ENCODE measurements at places on chromosomes 12 and 14. TPM values are rescaled to one million over a fixed set of nuclear protein-coding genes. Genes with fewer than 3 reads are reported as not detected.

The TMEM229B gene
- 22.2 TPM for total RNA-seq

The ABHD4 gene
- total RNA-seq: 16.3 TPM

The KCNH3 gene
- total RNA-seq: 0.99 TPM

The RERG gene
- total RNA-seq: not detected

- DNase-seq: no peak
- peak overlapping the region; percentile 32 for H3K27ac ChIP-seq
- H3K27me3 ChIP-seq: no peaks in the 10 kb centered on the region
Observed at GRCh38 chr12:49645146-49646039, 22.0 kb downstream of the PRPF40B start.

The FOXG1 gene
- total RNA-seq: not detected

GRCh38 chr14:100263141-100263540, 24.2 kb downstream of the YY1 start:
- no peaks in the 10 kb centered on the region for H3K27me3 ChIP-seq
- no peak overlapping the region for H3K27ac ChIP-seq
- H3K4me1 ChIP-seq: peaks cover 57% of the 10 kb centered on the region
- H3K36me3 ChIP-seq: peaks cover 34% of the 10 kb centered on the region
- H3K4me3 ChIP-seq: no peak overlapping the region

The USP44 gene
- total RNA-seq: 12.2 TPM

DNA sequence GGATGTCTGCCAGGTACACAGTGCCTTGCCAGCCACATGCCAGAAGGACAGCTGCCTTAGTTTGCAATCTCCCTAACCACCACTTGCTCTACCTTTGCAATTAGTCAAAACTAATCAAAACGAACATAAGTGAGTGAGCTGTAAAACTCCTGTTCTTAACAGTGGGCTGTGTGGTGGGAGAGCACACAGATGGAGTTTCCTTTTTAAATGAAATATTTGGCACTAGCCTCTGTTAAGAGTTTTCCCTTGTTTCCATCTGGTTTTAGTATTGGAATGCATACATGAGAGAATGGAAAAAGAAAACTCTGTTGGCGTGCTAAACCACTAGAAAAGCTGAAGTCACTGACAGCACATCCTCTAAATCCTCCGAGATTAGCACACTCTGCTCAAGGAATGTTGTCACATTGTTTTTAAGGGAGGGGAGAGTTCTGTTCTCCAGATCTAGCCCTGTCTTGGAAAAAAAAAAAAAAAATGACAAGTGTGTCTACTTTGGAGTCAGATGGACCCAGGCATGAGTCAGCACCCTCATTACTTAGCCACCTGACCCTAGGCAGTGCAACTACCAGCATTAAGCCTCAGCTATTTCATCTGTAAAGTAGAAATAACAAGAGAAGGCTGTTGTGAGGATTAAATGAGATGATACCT, 83.9 kb downstream of the STXBP6 start:
- H3K27me3 ChIP-seq: no peaks in the 10 kb centered on the region
- DNase-seq: no peak
- H3K4me1 ChIP-seq: no peaks in the 10 kb centered on the region
- H3K36me3 ChIP-seq: no peaks in the 10 kb centered on the region
- no peak overlapping the region for H3K4me3 ChIP-seq

DNA sequence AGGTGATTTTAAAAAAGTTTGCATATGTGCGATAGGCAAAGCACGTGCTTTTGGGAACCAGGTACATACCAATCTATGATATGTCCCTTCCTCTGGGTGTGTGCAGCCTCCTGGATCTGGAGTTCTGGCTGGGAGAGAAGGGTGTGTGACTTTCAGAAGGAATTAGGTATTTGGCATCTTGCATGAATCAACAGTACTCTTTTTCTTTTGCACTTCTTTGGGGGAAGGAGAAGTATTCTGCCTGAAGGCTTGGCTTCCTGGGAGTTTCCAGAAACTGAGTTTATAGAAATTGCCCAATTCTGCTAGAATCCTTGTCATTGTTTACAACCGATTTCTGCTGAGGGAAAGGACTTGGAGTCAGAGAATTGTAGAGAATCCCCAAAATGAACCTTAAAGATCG, 2.9 kb upstream of the CLMN start:
- no peak overlapping the region for H3K27ac ChIP-seq
- no peaks in the 10 kb centered on the region for H3K27me3 ChIP-seq
- H3K36me3 ChIP-seq: no peaks in the 10 kb centered on the region

DNA sequence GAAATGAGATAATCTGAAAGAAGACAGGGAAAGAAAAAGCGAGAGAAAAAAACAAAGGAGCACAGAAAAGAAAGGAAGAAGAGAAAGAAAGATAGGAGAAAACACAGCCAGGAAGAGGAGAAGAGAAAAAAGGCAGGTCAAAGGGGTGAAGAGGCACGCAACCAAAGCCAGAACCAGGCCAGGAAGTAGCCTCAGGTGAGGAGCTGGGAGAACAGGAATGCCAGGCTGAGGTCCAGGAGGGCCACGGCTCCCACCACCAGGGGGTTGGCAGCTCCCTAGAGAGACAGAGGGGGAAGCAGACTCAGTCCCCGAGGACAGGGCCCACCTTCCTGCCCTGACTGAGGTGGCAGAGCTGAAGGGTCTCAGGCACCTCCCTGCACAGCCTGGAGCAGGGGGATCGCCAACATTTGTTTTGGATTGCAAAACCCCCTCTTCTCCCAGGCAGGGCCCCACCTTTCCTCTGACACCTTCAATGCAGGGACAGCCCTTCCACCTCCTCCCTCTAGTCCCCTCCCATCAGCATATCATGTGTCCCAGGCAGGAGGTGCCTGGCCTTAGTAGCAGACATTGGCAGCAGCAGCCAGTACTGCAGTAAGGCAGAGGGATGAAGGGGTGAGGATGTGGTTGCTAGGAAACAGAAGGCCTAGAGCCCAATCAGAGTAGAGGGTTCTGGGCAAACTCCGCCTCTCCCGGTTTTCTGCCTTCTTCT, 2.0 kb upstream of the AP1G2 start:
- H3K27me3 ChIP-seq: no peaks in the 10 kb centered on the region
- peaks cover 16% of the 10 kb centered on the region for H3K4me1 ChIP-seq
- no peaks in the 10 kb centered on the region for H3K36me3 ChIP-seq

The CIROP gene
- total RNA-seq: not detected

GRCh38 chr14:80942191-80942600, 658 bp upstream of the CEP128 start:
- H3K4me1 ChIP-seq: peaks cover 10% of the 10 kb centered on the region
- peak overlapping the region; percentile 44 for H3K27ac ChIP-seq
- no peak for DNase-seq
- H3K4me3 ChIP-seq: peak overlapping the region; percentile 78

GRCh38 chr14:101033446-101034165, 130.1 kb upstream of the RTL1 start:
- H3K36me3 ChIP-seq: no peaks in the 10 kb centered on the region
- H3K4me1 ChIP-seq: no peaks in the 10 kb centered on the region
- H3K27ac ChIP-seq: no peak overlapping the region
- no peaks in the 10 kb centered on the region for H3K27me3 ChIP-seq
- no peak overlapping the region for H3K4me3 ChIP-seq

The ACSS3 gene
- not detected for total RNA-seq

The GPRC5A gene
- 0.93 TPM for total RNA-seq

- no peak overlapping the region for H3K27ac ChIP-seq
- no peaks in the 10 kb centered on the region for H3K27me3 ChIP-seq
- no peak for DNase-seq
- no peak overlapping the region for H3K4me3 ChIP-seq
- no peaks in the 10 kb centered on the region for H3K4me1 ChIP-seq
Observed at GRCh38 chr12:40312982-40313576, 88.3 kb downstream of the LRRK2 start.

- H3K27me3 ChIP-seq: no peaks in the 10 kb centered on the region
- no peak for DNase-seq
- no peaks in the 10 kb centered on the region for H3K36me3 ChIP-seq
Observed at GRCh38 chr12:119802472-119802871, 74.6 kb downstream of the CIT start.

DNA sequence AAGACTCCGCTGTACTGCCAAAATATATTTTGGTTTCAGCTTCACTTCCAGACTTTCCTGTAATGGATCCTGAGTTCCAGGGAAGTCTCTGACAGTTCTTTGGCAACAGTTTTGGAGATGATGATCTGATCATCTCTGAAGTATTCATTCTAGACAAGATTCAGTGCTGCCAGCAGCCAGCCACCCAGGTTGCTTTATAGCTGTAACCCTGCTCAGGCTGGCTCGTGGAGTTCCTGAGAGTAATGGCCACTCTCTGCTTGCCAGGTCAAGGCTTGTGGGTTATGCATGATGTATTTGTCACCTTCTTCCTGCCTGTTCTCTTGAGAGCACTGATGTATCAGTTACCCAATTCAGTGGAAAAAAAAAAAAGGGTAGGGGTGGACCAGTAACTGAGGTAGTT, 124.3 kb downstream of the PPHLN1 start:
- no peak for DNase-seq
- H3K4me3 ChIP-seq: no peak overlapping the region
- H3K36me3 ChIP-seq: no peaks in the 10 kb centered on the region
- H3K27me3 ChIP-seq: no peaks in the 10 kb centered on the region
- H3K4me1 ChIP-seq: no peaks in the 10 kb centered on the region
- no peak overlapping the region for H3K27ac ChIP-seq

- DNase-seq: no peak
- H3K27ac ChIP-seq: no peak overlapping the region
- H3K4me1 ChIP-seq: no peaks in the 10 kb centered on the region
Observed at GRCh38 chr12:39533951-39534350, 85.7 kb downstream of the ABCD2 start.

The GPR84 gene
- total RNA-seq: 2.0 TPM

DNA sequence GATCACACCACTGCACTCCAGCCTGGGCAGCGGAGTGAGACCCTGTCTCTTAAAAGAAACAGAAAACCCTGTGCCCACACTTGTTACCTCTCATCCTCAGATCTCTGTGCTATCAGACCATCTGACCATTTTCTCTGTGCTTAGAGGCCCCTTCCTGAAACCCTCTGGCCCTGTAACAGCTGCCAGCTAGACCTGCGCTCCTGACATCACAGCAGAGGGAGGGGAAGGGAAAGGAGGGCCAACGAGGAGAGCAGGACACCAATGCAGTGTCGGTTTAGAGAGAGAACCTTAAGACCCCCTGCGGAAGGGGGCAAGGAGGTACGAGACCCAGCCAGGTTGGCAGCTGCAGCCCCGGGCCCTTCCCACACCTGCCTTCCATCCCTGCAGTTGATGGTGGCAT, 42.4 kb downstream of the SLC8B1 start:
- H3K4me3 ChIP-seq: no peak overlapping the region
- H3K4me1 ChIP-seq: no peaks in the 10 kb centered on the region
- no peak overlapping the region for H3K27ac ChIP-seq
- no peaks in the 10 kb centered on the region for H3K36me3 ChIP-seq
- DNase-seq: no peak
- no peaks in the 10 kb centered on the region for H3K27me3 ChIP-seq

DNA sequence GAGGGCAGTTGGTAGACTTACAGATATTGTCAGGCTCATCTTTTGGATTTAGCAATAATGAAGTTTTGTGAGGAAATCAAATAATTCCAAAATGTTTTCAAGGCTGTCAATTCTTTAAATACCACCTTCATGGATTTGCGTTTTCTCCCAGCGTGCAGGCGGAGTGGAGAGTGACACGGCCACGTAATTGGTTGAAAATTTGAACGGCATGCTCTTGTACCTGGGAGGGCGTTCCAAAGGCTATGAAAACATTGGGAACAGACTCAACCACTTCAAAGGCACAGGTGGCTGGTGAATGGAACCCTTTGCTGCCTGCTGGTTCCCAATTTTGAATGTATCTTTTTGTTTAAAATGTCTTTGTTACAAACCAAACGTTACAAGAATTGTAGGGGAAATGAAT, 12.4 kb downstream of the SMIM41 start:
- no peak overlapping the region for H3K4me3 ChIP-seq
- H3K27me3 ChIP-seq: peaks cover 4% of the 10 kb centered on the region
- DNase-seq: no peak
- H3K4me1 ChIP-seq: no peaks in the 10 kb centered on the region

The SLCO1A2 gene
- total RNA-seq: not detected

DNA sequence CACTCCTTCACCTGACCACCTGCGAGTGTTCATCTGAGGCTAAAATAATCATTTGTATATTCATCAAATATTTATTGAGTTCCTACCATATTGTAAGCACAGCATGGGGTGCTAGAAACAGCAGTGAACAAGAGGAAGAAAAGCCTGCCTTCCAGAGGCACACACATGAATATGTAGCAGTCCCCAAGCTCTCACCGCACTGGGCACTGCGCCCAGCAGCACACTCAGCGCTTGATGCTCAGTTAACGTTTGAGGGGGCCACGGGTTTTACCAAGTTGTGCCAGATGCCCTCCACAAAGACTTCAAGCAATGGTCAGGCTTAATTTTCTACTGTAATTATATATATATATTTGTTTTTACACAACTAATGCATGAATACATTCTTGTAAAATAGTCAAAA, 52.0 kb downstream of the HELB start:
- no peak overlapping the region for H3K27ac ChIP-seq
- DNase-seq: no peak
- no peaks in the 10 kb centered on the region for H3K4me1 ChIP-seq
- H3K36me3 ChIP-seq: no peaks in the 10 kb centered on the region
- no peak overlapping the region for H3K4me3 ChIP-seq

- peak; percentile 66 for DNase-seq
- no peaks in the 10 kb centered on the region for H3K27me3 ChIP-seq
- peak overlapping the region; percentile 36 for H3K27ac ChIP-seq
- H3K4me1 ChIP-seq: peaks cover 16% of the 10 kb centered on the region
- H3K4me3 ChIP-seq: no peak overlapping the region
- no peaks in the 10 kb centered on the region for H3K36me3 ChIP-seq
Observed at GRCh38 chr12:121668750-121669520, 519 bp downstream of the MORN3 start.

- no peaks in the 10 kb centered on the region for H3K27me3 ChIP-seq
- H3K36me3 ChIP-seq: no peaks in the 10 kb centered on the region
Observed at GRCh38 chr14:101374373-101375338, 186.6 kb upstream of the DIO3 start.

The GALNT8 gene
- 0.22 TPM for total RNA-seq

The RPGRIP1 gene
- total RNA-seq: 1.5 TPM

GRCh38 chr14:54769951-54770863, 132.4 kb downstream of the GCH1 start:
- H3K27me3 ChIP-seq: no peaks in the 10 kb centered on the region
- H3K27ac ChIP-seq: no peak overlapping the region
- no peak overlapping the region for H3K4me3 ChIP-seq
- no peaks in the 10 kb centered on the region for H3K4me1 ChIP-seq

DNA sequence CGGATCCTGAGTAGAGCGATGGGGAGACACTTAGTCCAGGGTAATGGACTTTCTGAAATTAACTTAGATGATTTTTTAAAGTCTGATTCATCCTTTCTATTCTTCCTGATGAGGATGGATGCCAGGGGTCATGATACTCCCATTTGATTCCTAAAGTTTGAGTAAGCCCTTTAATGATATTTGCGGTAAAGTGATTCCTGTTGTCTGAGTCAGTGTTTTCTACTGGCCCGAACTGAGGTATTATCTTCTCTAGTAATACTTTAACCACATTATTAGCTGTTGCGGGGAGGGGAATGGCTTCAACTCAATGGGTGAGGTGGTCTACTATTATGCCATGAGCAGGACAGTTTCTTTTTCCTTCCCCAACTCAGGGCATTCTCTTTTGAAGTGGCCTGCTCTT, 111.6 kb downstream of the RIN3 start:
- H3K4me1 ChIP-seq: no peaks in the 10 kb centered on the region
- H3K4me3 ChIP-seq: no peak overlapping the region
- H3K27ac ChIP-seq: no peak overlapping the region
- H3K36me3 ChIP-seq: no peaks in the 10 kb centered on the region

The PIWIL1 gene
- total RNA-seq: not detected

GRCh38 chr14:31556191-31556590, 5.0 kb upstream of the NUBPL start:
- no peaks in the 10 kb centered on the region for H3K36me3 ChIP-seq
- H3K27ac ChIP-seq: no peak overlapping the region
- no peaks in the 10 kb centered on the region for H3K4me1 ChIP-seq
- no peaks in the 10 kb centered on the region for H3K27me3 ChIP-seq

The PIANP gene
- total RNA-seq: not detected
